ENCODE measurements at places on chromosomes 13 and 19.

DNA sequence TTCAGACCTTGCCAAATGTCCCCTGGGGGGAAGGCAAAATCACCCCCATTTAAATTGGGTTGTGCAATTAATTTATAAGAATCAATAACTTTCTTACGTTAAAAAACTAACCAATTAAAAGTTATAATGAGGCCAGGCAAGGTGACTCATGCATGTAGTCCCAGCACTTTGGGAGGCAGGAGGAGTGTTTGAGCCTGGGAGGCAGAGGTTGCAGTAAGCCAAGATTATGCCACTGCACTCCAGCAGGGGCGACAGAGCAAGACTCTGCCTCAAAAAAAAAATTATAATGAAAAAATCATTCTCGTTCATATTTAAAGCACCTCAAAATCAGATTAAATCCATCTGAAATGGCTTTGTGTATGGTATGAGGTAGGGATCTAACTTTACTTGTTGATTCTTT, 18.4 kb upstream of the SIGLEC14 start:
- no peak for DNase-seq

- no peak for DNase-seq
Observed at GRCh38 chr13:30998136-30999088, 66.0 kb downstream of the TEX26 start.

- no peak for DNase-seq
Observed at GRCh38 chr13:48235341-48236135, 2.5 kb downstream of the ITM2B start.

- no peak for DNase-seq
Observed at GRCh38 chr19:10797541-10798256, 38.3 kb downstream of the TMED1 start.
